ENCODE measurements at places on chromosomes 11 and 22.

- DNase-seq, result no peak
These were observed 323.4 kb downstream of the SHANK2 start for GRCh38 chr11:70928854-70929598.

- no peak for DNase-seq
These were observed 34.2 kb upstream of the PLET1 start for GRCh38 chr11:112294688-112295340.

- no peak for DNase-seq
These were observed 717.9 kb downstream of the OPCML start for GRCh38 chr11:132814410-132814809.

DNA sequence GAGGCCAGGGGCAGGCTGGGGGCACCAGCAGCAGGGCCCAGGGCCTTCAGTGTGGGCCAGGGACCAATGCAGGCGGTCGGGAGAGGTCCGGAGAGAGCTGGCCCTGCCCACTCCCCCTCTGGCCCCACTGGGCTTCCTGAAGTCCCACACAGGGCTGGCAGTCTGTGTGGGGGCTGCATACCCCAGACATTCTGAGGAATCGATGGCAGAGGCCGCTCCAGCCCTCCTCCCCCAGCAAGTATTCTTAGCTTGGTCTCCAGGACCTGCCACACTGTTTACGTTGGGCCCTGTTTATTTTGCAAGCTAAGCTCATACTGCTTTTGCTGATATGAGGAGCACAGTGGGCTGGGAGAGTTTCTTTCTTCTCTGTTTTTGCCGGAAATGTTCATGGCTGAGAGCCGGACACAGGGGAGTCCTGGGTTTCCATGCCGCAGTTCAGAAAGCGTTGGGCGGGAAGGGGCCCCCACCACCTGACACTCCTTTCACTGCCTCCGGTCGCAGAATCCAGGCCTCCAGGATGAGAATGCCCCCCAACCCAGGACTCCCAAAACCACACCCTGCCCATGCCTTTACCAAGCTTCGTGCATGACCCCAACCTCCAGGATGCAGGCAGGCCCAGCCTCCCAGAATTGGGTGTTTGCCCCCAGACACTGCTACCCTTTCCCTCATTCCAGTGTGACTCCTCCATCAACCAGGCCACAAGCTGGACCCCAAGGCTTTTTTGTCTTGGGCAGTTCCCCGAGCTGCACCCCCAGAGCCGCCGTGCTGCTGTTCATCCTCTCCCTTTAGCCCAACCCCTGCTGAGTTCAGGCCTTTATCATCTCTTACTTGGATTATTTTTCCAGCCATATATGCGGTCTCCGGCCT is 81.8 kb upstream of the KCNQ1OT1 start:
- DNase-seq, result no peak

DNA sequence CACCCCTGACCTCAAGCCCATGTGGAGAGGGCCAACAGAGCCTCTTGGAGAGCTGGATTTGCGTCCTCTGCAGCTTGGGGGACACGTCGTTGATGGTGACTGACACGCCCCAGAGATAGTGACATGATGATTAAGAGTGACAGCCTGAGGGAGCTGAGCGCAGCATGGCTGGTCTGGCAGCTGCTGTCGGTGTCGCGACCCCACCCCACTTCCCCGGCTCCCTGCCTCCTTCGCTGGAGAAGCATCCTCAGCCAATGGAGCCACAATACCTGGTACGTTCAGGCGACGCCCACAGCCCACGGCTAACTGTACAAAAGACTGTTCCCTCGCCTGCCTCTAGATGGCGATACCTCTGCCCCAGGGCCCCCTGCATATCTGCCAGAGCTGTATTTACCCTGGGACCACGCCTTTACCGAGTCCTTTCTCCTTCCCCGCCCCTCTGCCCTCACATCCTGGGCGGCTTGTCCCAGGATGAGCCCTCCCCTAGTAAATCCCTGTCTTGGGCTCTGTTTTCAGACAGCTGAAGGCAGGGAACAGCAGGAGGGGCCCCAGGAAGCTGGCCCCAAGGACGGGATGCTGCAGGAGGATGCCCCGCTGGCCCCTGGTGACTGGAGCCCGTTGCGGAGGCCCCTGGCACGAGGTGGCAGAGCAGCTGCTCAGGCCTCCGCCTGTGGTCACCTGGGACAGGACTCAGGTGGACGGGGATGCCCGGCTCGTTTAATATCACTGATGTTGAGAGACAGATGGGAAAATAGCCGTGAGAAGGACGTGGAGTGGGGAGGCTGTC is 90.6 kb downstream of the RPS6KA4 start:
- DNase-seq, result no peak

- DNase-seq, result no peak
These were observed 1.4 kb downstream of the ADM start for GRCh38 chr11:10305964-10306918.

- DNase-seq, result no peak
These were observed 55.7 kb upstream of the DEUP1 start for GRCh38 chr11:93274851-93275250.

DNA sequence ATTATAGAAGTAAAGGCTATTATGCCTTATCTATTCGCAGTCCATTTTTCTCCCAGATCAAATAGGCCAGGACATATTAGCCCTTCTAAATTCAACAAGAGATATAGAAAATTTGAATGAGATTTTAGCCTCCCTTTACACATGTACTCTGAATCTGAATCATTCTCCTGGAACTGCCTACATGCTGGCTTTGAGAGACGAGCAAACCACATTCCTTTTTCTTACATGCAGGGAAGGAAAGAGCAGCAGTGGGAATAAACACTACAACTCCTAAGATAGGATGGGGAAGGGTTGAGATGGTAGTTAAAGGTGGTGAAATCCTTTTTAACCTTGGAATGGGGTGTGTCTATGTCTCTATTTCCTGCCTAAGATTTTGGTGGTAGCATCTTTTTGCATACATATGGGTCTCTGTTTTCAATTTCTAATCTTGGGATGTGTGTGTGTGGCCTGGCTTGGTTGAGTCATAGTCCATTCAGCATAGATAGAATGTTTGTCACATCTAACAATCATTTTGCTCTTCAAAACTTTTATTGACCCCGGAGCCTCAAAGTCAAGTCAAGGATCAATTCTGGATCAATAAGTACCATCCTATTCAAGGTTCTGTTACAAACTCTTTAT is 11.1 kb upstream of the OOSP2 start:
- no peak for DNase-seq

- DNase-seq, result no peak
These were observed 8.5 kb downstream of the YPEL4 start for GRCh38 chr11:57641011-57641807.

- no peak for DNase-seq
These were observed 90.1 kb upstream of the RAG2 start for GRCh38 chr11:36688132-36688531.

GRCh38 chr11:121931748-121932352 is 184.2 kb downstream of the BLID start:
- DNase-seq, result no peak

DNA sequence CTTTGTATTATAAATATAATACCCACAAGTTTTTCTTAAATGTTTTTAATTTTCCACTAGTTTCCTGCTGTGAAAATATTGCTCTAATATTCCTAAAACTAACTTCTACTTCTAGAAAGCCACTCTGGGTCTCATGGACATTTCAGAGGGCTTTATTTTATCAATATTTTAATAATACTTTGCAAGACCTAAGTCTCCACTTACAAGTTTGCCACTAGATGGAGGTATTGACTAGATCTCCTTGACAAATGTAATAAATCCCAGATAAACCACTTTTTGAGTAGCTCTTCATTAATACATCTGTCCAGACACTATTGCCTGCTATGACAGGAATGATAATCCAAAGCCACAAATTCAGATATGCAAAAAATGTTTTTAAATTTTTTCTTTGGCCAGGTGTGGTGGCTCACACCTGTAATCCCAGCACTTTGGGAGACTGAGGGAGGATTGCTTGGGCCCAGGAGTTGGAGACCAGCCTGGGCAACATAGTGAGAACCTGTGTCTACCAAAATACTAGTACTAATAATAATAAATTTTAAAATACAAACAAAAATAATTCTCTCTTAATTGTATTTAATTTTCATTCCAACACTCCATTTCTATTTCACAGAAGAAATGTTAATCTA is 3.5 kb upstream of the ACAT1 start:
- no peak for DNase-seq

DNA sequence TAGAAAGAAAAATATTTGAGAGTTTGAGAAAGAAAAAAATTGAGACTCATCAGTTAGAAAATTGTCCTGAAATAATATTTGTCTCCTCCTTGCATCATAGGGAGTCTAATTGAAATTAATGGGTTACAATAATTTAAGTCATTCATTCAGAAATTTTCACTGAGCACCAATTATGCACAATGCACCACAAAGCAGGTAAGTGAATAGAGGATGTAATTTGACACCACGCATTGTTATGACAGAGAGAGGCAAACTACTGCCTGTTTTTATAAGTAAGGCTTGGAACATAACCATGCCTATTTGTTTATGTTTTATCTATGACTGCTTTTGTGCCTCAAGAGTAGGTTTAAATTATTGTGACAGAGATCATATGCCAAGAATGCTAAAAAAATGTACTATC is 537.9 kb upstream of the FAT3 start:
- no peak for DNase-seq

DNA sequence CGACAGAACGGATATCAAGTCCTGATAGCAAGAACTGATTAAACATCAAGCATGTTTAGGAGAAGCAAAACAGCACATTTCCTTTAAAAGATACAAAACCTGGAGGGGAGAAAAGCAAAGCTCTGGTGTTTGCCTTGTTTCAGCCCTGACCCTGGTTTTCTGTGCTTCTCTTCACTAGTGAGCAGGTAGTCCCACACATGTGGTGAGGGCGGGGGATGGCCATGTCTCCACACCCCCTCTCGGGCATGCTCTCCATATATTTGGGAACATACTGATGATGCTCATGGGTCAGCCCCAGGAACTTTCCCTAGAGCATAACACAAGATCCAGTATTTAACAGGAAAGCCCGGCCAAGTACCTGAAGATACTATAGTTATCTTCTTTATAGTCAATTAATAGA is 10.1 kb downstream of the C11orf16 start:
- no peak for DNase-seq

- no peak for DNase-seq
These were observed 15.5 kb upstream of the RASSF10 start for GRCh38 chr11:12993626-12994025.

DNA sequence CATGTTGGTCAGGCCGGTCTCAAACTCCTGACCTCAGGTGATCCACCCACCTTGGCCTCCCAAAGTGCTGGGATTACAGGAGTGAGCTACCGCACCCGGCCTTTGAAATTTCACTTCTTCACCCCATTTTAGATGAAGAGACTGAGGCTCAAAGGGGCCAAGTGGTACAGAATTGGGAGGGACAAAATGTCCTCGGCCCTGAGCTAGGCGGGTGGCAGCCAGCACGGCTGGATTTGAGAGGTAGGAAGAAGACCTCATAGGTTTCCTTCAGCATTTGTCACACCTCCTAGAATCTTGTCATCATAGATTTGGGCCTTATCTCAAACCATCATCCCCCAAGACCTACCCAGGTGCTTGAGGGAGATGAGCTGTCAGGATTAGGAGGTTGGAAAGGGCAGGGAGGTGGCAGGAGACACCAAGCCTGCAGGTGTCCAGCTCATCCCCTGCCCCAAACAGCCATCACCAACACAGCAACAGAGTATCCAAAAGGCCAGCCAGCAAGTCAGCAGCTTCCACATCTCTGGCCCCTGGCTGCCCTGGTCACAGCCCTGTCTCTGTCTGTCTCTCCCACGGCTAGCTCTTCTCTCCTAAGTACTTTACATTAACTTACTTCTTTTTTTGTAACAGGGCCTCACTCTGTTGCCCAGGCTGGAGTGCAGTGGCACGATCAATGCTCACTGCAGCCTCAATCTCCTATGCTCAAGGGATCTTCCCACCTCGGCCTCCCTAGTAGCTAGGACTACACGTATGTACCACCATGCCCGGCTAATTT is 11.2 kb upstream of the TMPRSS6 start:
- no peak for DNase-seq

DNA sequence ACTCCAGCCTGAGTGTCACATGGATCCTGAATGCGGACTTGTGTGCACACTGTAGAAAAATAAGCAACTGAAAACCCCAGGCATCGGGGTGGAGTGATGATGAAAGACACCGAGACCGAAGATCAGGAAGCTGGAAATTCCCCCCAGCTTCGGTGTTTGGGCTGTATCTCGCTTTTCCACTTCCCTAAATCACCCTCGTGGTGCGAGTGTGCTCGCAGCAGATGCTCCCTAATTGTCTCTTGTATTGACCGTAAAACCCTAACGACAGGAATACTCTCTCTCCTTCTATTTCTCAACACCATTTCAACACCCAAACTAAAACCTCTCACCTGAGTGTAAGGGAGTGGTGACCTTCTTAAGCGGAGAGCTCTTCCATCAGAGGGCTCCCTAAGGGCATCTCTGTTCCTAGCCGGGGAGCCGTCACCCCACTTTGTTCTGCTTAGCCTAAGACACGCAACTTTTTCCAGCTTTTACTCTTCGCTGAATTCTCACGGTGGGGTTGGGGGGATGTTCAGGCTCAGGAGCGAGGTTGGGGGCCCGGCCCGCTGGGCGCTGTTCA is 635 bp upstream of the GRK3 start:
- DNase-seq, result no peak

DNA sequence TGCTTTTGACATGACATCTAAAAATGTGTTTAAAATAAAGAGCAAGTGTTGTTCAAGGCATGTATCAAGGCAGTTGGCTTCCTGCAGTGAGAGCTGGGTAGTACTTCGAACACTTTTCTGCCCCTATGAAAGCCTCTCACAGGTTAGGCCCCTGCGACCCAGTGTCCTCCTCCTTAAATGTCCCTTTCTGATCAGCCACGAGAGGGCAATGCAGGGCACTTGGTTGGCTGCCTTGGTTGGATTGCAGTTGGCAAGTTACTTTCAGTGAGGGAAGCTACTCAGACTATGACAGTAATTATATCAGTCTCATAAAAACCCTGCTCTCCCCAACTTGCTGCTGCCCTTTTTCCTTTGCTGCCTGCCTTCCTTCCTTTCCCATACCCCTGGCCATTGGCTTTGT is 743.8 kb downstream of the NTM start:
- DNase-seq, result no peak

DNA sequence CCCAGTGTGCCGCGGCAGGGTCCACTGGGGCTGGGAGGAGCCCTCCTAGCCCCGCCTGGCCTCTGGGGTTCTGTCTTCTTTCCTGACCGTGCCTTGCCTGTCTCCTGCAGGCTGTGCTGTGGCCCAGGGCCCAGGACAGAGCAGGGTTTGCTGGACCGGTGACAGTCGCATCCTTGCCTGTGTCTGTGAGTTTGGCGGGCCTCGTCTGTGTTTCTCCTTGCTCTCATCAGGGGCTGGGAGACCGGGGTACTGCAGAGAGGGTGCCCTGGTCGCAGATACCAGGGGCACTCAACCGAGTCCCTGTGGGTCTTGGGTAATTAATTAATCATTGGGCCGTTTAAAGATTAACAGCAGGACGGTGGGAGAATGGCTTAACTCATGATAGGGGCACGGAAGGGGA is 29.9 kb downstream of the RPL3 start:
- DNase-seq, result no peak

GRCh38 chr22:40290516-40290915 is 55.8 kb upstream of the ADSL start:
- no peak for DNase-seq

GRCh38 chr11:11425806-11426205 is 72.8 kb upstream of the CSNK2A3 start:
- no peak for DNase-seq
